Astrocyte of the spinal cord (primary cell): ENCODE measurements at places on chromosomes 6 and 20.
A peak's percentile ranks its signal among the peaks of the same experiment; 100 is the strongest.

- no peak for DNase-seq
These were observed 37.5 kb upstream of the PDE7B start for GRCh38 chr6:135814043-135814442.

DNA sequence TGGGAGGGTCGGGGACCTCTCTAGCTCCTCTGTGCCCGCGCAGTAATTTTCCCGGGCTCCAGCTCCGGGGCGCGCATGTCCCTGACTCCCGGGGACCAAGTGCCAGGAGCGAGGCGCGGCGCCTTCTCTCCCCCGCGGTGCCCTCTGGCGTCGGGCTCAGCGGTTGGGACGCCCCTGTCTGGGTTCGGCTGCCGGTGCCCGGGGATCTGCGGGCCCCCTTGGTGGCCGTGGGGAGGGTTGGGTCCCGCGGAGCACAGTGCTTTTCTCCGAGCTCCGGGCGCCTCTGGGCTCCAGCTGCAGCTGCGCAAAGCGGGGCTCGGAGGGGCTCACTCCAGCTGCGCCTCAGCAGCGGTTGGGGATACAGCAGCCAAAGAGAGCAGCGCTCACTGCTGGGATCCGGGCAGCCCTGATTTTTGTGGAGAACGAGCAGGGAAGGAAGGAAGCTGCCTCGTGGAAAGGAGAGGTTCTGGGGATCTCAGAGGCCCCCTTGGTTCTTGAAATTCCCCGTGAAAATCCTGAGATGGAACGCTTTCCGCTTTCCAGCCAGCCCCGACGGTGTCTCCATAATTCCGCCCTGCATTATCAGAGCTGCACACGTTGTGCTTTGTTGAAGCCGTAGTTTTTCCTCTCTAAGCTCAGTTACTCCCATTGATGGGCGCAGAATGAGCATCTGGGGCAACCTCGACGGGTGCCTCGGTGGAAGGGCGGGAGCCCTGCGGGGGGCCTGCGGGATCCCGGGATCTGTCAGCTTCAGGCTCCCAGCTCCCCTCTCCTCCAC lies 861 bp downstream of the PPP1R14C start:
- no peak for DNase-seq

GRCh38 chr6:13262302-13263230 lies 65.8 kb downstream of the TBC1D7 start:
- DNase-seq = no peak

DNA sequence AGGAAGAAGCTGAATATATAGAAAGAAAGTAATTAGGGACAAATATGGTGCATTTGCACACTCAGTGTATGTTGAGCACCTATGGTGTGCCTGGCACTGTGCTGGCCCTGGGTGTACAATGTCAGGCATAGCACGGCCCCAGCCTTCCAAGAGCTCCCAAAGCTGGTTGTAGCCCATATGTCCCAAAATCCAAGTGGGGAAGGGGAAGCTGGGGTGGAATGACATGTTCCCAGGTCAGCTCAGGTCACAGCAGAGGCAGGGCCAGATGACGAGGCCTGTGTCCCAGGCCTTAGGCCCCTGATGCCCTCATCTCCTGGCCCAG lies 170.0 kb downstream of the VEGFA start:
- DNase-seq = no peak

DNA sequence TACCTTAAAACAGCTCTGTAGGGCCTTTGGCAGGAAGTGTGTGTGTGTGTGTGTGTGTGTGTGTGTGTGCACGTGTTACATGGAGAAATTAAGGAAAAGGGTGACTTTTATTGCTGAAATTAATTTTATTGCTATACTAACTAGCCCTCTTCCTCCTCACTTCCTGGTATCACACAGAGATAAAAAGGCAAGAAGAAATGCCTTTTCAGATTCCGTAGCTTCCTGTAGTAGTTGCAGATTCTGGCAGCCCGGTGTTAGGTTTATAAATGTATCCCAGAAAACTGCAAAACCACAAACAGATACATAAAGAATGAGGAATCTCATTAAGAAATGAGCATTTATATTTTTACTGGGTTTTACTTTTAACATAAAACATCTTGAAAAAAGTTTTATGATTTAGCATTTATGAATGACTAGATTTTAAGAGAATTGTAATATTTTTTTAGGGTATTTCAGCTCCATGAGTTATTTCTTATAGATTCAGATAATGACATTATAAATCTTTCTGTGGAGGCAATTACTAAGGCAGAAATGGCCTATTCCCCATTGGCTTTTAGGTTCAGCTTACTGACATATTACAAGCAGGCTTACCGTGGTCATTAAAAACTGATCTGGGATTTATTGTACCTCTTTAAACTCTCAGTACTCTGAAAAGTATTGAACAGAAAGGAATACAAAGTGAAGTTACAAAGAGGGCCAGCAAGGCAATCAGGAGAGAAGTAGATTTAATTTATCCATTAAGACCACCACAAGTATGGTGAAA lies 249.1 kb upstream of the TSHZ2 start:
- DNase-seq = no peak

DNA sequence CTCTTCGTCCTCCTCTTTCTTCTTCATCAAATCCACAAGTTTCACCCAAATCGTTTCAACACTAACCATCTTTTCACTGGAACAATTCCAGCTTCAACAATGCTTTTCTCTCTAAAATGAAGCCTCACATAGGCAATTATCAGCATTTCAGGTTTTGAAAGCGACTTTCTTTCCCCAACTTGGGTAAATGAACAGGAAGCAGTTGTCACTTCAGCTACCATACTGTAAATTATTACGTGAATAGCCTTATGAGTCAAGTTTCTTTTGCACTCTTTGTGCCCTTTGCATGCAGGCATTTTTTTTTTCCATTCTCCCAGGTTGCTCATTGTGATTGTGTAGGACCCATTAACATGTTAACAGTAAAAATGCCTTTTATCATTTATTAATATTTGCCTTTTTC lies 121.7 kb upstream of the BTBD3 start:
- DNase-seq = peak; percentile 48

GRCh38 chr6:108868647-108869046 lies 20.4 kb downstream of the ARMC2 start:
- DNase-seq = no peak

DNA sequence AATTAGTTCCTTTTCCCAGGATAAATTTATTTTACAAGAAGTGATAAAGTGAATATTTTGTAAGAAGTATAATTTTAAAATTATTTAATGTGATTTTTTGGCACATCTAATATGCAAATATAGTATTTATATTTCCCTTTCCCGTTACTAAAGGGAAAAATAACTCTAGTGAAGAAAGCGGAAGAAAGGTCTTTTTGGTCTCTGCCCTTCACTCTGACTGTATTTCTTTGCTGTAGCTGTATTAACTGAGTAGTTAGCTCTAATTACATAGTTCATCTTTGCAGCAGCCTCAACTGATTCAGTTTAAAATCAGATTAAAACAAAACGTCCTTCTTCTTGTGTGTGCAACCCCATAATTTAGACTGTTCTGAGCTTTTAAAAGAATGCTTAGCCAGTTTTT lies 57.4 kb upstream of the RNF144B start:
- no peak for DNase-seq

- no peak for DNase-seq
These were observed 448.6 kb upstream of the CDH4 start for GRCh38 chr20:60803335-60804055.

GRCh38 chr6:14896475-14896874 lies 349.4 kb upstream of the JARID2 start:
- DNase-seq = no peak

DNA sequence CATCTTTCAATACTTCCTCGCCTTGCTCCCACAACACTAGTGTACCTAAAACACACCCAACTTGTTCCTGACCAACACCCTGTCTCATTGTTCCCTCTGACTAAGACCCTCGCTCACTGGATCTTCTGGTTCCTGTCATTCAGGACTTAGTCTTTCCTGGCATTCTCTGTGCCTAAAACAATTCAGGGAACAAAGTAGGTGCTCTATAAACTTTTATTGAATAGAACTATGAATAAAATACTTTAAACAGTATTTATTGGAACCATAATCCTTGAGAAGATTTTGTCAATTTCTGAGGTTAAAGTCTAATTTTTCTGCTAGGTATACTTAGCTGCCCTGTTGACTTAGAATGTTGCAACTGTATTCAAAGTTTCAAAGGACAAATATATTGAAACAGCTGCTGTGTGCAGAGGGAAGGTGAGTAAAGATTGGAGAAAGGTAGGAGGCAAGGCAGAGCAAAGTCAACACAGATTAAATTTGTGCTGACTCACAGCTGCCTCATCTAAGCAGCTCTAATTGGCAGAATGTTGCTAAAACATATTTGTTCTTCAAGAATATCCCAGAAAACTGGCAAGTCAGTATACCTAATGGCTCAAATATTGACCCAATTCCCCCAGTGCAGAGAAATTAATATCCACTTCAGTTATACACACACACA lies 37.6 kb downstream of the GSTA2 start:
- peak; percentile 12 for DNase-seq

GRCh38 chr6:23339268-23339667 lies 769.9 kb downstream of the HDGFL1 start:
- no peak for DNase-seq

- peak; percentile 21 for DNase-seq
These were observed 128.4 kb upstream of the SGK1 start for GRCh38 chr6:134446218-134446848.

- DNase-seq = peak; percentile 57
These were observed 547.5 kb upstream of the ADGRB3 start for GRCh38 chr6:68087399-68088133.

DNA sequence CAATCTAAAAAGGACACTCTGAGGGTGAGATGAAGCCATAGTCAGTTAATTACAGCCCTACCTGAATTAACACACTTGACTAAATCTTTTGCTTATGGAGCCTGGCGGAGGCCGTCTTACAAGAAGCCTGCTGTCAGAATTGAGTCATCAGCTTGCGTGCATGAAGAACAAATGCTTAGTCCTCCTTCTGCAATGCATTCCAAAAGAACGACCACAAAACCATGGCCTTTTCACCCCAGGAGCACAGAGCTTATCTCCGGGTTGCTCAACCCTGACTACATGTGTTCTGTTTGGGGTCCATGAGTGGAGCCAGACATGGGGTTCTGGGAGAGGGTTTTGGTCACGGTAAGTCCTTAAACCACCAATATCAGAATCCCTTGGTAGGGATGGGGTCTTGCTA lies 318.1 kb downstream of the CLIC5 start:
- DNase-seq = peak; percentile 94

DNA sequence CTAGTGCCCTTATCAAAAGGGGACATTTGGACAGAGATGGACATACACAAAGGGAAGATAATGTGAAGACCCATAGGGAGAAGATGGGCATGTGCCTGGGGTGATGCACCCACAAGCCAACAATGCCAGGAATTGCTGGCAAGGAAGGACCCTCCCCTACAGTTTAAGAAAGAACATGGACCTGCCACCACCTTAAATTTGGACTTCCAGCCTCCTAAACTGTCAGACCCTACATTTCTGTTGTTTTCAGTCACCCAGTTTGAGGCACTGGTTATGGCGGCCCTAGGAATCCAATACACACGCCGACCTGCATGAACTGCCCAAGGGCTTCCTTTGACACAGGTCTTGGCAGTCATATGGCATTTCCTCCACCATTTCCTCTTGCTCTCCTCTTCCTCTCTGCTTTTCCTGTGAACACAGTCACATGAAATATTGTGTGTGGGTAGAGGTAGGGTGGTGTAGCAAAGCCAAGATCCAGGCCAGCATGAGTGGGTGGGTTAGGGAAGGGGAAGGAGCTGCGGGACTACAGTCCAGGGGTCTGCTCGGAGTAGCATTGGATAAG lies 115.6 kb downstream of the ZDHHC14 start:
- DNase-seq = no peak

DNA sequence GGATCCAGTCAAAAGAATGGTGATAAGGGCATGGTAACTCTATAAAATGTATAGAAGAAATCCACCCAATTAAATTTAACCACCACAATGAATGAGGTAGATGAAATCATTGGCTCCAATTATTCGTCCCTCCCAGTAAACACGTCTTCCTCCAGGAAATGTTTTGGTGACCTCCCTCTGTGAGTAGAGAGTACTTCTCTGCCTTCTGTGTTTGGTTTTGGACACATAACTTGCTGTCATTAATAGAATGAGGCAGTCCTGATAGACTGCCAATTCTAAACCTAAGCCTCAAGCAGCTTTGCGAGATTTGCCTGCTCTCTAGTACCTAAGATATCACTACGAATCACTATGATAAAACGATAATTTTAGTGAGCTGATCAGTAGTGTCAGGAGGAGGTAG lies 632.8 kb downstream of the HDGFL1 start:
- no peak for DNase-seq

- DNase-seq = peak; percentile 93
These were observed 2.4 kb upstream of the ZMYND8 start for GRCh38 chr20:47358672-47359529.

DNA sequence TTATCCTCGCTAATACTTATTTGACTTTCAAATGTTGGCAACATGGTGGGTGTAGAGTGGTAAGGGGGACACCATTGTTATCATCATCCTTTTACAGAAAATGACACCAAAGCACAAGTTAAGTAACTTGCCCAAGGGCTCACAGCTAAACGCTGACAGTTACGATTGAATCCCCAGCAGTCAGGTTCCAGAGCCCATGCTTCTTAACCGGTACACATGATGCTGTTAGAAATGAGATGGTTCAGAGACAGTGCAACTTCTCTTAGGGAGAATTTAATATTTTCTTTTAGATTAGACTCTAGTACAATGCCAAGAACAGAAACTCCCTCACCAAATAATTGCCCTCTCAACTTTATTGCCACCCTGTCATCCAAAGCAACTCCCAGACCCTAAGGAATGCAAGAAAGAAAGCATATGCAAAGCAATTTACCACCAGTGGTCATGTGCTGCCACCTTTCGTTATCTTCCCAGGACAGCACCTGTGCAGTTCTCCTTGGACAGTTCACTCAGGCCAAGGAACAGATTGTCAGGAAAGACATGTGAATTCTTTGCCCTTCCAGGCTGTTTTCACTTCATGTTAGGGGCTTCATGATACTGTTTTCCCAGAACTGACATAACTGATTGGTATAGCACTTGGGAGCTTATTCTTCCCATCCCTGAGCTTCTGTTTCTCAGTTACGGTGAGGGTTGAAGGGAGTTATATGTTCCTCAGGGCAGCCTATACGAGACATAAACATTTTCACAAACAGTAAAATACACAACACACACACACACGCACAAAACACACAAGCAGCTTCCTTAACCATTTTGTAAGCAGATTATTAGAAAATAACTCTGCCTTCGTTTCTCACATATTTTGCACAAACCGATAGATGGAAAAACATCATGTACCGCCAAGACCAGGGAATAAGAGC lies 5.1 kb downstream of the HLA-DMA start:
- DNase-seq = peak; percentile 28

- no peak for DNase-seq
These were observed 62.5 kb upstream of the ZNFX1 start for GRCh38 chr20:49340161-49340966.

GRCh38 chr6:109071125-109071917 lies 23.3 kb downstream of the SESN1 start:
- DNase-seq = no peak

GRCh38 chr6:41419385-41419784 lies 84.0 kb downstream of the NCR2 start:
- no peak for DNase-seq
